ENCODE measurements at places on chromosomes 4 and X.

DNA sequence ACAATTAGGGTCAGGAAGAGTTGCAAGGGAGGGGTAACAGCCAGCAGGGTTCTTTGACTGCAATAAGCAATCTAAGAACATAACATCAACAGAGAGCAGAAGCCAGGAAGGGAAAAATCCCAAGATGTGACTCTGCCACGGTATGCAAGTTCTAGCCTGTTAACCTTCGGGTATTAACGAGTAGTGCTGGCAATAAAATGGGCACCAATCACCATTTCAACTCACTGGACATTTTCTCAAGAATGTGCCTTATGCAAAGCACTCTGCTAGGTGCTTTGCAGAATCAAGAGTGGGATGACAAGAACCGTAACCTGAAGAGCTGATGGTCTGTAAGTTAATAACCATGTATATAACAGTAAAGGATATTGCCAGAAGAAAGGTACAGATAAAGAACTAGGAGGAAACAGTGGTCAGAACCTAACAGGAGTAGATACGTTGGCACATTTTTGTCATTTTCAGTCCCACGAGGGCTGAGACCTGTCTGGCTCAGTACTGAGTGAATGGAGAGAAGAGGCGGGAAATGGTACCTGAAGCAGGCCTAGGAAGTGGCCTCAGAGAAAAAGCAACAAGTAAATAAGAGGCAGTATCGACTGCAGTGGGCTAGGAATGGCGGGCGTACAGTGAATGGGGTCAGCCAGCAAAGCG, 2.7 kb downstream of the ELOVL6 start:
- peak; percentile 5 for DNase-seq

DNA sequence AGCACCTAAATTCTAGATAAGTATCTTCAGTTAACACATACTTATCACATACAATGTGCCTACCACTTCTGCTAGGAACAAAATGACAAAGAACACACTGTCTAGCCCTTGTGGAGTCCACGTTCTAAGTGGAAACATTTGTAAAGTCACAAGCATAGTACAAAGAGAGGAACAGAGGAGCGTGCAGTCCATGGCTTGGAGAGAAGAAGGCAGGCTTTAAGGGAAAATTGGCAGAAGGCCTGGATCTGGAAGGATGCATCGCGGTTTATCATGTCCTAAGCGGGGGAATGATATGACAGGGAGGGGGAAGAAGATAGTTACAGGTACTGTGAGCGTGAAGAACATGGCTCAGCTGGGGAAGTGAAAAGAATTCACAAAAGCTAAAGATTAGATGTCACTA, 218.0 kb downstream of the PRDM5 start:
- no peak for DNase-seq

GRCh38 chr4:4875147-4875546, 15.7 kb downstream of the MSX1 start:
- no peak for DNase-seq

GRCh38 chr4:143286701-143287571, 49.7 kb upstream of the GAB1 start:
- DNase-seq: no peak

DNA sequence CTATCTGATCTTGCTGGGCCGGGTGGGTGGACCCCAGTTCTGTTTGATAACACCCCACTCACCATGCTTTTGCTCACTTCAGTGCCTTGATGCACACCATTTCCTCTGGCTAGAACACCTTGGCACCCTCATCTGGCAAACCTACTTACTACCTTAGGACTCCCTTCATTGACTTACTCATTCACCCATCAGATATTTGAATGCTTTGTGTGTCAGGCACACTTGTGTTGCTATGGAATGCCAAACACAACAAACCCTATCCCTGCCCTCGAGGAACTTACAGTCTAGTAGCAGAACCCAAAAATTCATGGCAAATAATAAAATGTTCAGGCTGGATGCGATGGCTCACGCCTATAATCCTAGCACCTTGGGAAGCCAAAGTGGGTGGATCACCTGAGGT, 13.9 kb downstream of the CCNG2 start:
- no peak for DNase-seq

DNA sequence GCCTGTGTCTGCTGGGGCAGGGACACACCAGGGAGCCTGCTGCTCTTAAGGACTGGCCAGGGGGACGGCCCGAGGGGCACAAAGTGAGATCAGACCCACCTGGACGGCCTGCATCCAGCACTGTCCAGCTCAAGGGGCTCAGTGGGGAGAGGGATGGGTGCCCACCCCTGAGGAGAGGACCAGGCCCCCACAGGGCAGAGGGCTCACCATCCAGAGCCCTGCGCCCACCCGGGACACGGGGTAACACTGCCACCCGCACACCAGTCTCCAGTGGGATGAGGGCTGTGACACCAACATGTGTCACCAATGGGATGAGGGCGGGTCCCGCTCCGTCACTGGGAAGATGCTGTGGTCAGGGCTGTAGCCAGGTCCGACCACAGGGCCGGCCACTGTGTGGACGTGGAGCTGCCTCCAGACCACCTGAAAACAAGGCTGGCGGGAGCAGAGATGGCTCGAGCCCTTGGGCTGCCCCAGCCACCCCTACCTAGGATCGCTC, 13.2 kb downstream of the DGKQ start:
- no peak for DNase-seq

- no peak for DNase-seq
Measured at GRCh38 chrX:50971395-50971794, 60.9 kb downstream of the BMP15 start.

DNA sequence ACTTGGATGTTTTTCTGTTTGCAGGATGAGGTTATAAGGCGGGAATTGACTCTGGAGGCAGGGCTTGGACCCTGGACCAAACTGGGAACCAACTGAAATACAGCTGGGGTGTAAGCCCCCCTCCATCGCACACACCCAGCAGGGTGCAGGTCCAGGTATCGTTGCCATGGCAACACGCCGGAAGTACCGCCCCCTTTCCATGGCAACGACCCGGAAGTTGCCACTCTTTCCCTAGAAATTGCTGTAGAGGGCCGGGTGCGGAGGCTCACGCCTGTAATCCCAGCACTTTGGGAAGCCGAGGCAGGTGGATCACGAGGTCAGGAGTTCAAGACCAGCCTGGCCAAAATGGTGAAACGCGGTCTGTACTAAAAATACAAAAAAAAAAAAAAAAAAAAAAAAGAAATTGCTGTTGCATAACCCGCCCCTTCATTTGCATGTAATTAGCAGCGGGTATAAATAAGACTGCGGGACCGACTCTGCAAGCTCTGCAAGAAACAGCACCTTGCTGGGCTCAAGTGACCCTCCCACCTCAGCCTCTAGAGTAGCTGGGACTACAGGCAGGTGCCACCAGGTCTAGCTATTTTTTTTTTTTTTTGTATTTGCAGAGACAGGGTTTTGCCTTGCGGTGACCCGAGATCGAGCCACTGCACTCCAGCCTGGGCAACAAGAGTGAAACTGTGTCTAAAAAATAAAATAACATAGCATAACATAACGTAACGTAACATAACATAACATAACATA, 139.6 kb downstream of the CRLF2 start:
- DNase-seq: no peak

DNA sequence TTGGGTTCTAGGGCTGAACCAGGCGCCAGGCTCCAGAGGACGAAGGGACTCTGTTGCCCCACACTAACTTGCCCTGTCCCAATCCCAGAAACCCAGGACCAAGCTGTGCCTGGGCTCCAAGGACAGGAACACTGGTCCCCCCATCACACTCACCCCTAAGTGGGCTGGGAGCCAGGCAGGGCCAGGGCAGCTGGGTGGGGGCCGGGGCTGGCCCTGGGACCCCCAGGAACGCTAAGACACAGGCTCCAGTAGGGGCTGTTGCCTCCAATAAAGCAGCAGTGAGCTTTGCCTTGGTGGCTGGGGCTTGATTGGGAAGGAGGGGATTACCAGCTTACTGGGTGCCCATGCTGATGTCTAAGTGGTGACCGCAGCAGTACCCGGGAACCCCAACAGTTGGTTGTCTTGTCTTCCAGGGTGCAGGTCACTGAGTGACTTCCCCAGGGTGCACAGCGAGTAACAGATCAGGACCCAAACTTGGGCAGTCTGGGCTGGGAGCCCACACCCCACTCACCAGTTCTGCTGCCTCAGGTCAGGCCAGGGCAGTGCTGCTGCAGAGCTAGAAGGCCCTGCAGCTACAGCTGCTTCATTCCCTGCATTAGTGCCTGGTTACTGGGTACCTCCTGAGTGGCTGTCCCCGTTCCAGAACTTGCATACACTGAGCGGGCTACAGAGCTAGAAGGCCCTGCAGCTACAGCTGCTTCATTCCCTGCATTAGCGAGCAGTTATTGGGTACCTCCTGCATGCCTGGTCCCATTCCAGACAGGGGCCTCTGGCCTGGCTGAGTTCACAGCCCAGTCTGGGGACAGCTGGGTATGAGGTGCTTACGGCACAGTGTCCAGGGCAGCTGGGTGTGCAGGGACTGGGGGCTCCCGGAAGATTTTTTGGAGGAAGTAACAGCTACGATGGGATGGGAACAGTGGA, 9.4 kb upstream of the ADD1 start:
- DNase-seq: no peak

- no peak for DNase-seq
Measured at GRCh38 chr4:40908297-40908696, 158.5 kb downstream of the NSUN7 start.

DNA sequence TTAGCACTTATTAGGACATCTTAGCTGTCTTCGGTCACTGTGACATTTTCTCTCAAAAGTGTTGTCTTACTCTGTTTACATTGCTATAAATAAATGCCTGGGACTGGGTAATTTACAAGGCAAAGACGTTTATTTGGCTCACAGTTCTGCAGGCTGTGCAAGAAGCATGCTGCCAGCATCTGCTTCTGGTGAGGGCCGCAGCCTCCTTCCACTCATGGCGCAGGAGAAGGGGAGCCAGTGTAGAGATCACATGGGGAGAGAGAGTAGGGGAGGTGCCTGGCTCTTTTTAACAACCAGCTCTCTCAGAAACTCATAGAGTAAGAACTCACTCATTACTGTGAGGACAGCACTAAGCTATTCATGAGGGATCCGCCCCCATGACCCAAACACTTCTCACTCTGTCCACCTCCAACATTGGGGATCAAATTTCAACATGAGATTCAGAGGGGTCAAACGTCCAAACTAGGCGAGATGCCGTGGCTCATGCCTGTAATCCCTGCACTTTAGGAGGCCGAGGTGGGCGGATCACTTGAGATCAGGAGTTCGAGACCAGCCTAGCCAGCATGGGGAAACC, 43.5 kb upstream of the HERC6 start:
- DNase-seq: no peak

DNA sequence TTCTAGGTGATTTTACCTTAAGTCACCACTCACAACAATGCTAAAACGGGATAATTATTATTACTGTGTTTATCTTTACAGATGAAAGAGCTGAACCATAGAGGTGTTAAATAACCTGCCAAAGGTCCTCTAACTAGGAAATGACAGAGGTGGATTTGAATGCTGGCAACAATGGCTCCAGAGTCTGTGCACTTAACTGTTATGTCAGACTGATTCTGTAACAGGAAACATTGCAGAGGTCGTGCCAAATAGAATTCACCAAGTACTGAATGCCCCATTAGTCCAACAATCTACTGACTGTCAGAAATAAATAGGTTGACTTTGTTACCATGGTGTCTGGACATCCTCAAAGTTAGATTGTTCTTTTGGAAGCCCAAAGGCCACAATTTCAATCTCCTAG, 20.9 kb upstream of the USP27X start:
- no peak for DNase-seq

GRCh38 chr4:82799006-82799881, 648 bp upstream of the SCD5 start:
- no peak for DNase-seq

DNA sequence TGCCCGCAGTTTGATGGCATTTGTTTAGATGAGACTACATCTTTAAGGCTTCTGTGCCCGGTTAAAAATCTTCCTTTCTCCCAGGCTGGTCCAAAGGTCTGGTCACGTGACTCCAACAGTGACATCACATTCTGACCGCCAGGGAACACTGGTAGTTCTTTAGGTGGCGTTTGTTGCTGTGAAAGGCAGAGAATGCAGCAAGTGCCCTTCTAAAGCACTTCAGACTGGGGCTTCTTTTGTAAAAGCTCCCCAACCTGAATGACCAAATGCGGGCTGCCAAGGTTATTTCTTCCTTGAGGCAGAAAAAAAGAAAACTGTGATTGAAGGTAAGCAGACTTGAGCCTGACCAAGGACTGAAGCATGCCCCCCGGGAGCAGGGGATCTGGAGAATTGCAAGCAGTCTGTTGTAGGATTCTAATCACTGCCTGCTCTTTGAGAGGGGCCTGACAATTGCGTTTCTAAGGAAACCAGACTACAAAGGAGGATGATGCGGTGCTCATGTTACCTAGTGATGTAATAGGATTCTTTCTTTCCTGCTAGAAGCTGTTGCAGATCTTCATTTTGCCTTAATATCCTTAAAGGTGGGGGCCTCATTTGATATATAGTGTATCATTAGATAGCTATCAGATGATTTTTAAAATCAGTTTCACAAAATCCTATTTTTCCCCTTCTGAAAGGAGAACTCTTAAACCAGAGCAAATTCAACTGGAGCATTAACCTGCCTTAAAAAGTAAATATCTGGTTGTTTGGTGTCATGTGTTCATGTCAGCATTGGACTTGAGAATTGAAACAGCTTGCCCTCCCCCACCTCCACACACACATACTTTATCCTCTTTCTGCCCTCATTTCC, 133.1 kb downstream of the AKAP4 start:
- no peak for DNase-seq

GRCh38 chrX:102345916-102346315, 93.9 kb downstream of the NXF2B start:
- DNase-seq: peak; percentile 62

DNA sequence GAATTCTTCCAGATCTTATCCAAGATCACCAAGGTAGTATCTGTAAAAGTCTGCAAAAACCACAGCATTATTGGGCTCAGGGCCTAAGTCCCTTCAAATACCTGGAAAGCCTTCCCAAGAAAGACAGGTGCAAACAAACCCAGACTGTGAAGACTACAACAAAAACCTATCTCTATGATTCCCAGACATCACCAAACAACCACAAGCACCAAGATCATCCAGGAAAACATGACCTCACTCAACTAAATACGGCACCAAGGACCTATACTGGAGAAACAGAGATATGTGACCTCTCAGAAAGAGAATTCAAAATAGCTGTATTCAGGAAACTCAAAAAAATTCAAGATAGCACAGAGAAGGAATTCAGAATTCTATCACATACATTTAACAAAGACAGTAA, 15.3 kb downstream of the TCEAL1 start:
- no peak for DNase-seq

GRCh38 chr4:15852524-15852923, 74.4 kb downstream of the CD38 start:
- no peak for DNase-seq

GRCh38 chrX:85992811-85993229, 54.5 kb downstream of the CHM start:
- DNase-seq: peak; percentile 20

Measured in CD4-positive, alpha-beta T cell treated with Interleukin-2 at 100 ng/mL for 4 hours (primary cell).